ENCODE measurements at places on chromosomes 7 and 10. TPM values are rescaled to one million over a fixed set of nuclear protein-coding genes. Genes with fewer than 3 reads are reported as not detected.

GRCh38 chr7:156460858-156461627 is 179.5 kb upstream of the RNF32 start:
- no peak for DNase-seq

The AASS gene
- 2.3 TPM for total RNA-seq

- no peak for DNase-seq
Measured at GRCh38 chr7:52726986-52727385, 308.4 kb upstream of the POM121L12 start.

DNA sequence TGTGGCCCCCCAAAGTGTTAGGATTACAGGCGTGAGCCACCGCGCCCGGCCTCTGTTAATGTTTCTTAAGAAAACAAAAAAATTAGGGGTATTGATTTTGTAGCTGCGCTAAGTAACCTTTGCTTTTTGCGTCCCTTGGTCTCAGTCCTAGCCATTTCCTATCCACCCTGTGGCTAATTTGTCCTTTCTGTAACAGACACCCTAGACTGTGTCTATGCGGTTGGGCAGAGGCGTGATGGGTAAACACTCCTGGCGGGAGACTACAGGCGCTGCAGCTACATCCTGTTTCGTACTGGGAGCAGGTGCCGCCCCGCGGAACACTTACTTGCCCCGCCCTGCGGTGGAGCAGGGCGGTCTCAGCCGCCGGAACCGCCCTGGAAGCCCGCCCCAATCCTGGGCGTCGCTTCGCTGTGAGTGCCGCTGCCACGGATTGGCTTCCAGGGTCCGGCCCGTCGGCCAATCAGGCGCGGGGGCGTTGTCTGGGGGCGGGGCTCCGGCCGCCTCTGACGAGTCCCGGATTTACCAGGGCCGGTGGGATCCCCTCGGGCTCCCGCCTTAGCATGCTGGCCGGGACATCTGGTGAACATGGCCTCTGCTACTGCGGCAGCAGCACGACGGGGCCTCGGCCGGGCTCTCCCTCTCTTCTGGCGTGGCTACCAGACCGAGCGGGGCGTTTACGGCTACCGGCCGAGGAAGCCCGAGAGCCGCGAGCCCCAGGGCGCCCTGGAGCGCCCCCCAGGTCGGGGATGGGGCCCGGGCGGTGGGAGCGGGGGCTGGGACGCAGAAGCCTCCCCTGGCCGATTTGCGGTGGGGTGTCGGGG is at the start of gene DHTKD1:
Gene DHTKD1, plus strand, starts transcription at position 506 of the 821 bp plus-strand sequence. Its CDS starts 80 bp downstream, at position 586.
- peak; percentile 99 for DNase-seq

GRCh38 chr7:2760098-2760889 is 72.3 kb downstream of the AMZ1 start:
- DNase-seq, result peak; percentile 36

GRCh38 chr7:100745184-100745583 is 11.8 kb downstream of the ZAN start:
- peak; percentile 53 for DNase-seq

- DNase-seq, result no peak
Measured at GRCh38 chr10:119893074-119893473, 544 bp downstream of the SEC23IP start.

GRCh38 chr10:69088801-69089501 is 1.0 kb downstream of the SRGN start:
- DNase-seq, result peak; percentile 33

DNA sequence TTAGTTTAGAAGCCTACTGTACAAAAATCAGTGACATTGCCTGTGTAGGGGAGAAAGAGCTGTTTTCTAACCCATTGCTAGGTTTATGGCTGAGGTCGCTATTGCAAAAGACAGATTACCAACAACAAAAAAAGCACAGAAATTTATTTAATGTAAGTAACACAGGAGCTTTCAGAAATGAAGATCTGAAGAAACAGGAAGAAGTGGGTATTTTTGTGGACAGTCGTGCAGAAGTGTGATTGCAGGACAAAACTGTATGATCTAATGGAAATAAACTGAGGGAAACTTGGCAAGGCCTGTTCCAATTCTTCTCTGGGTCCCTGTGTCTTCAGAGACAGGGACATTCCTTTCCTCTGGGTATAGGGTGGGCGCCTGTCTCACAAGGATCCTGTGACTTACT is 87.4 kb downstream of the APBB1IP start:
- DNase-seq, result no peak

GRCh38 chr10:72761498-72761897 is 69.6 kb downstream of the MCU start:
- no peak for DNase-seq

The RNF32 gene
- 1.4 TPM for total RNA-seq

GRCh38 chr10:100810091-100810834 is 64.9 kb downstream of the PAX2 start:
- no peak for DNase-seq

DNA sequence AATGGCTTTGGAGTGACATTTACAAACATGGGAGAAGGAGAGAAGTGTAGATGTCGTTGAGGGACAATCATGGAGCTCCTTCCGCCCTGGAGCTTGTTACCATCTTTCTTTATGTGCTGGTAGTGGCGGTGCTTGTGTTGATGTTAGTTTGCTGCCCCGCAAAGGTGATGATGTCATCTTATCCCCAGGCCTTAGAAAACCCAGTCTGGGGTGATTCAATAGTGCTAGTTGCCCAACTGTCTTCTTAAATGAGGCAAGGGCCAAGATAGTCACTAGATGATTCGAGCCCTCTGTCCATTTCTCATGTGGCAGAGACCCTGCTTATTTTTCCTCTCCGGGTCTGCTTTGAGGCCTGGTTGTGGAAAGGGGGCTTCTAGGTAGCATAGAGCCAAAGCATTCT is 277.4 kb downstream of the CCSER2 start:
- no peak for DNase-seq

- peak; percentile 73 for DNase-seq
Measured at GRCh38 chr10:122911889-122912484, 1.6 kb downstream of the FAM24A start.

DNA sequence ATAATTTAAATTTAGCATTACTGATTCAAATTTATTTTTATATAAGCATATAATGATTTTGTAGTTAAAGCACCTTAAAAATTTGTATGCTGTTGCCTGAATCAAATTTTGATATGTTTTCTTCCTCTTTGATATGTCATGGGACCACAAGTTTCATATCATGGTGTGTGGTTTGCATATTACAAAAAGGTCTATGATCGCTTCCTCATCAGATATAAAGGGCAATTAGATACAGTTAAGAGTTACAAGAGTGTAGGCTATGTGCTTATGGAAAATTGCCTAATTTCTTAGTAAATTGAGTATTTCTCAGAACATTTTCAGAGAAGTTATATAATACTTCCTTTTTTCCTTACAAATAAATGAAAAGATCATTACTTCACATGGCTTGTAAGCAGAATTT is 22.2 kb downstream of the MRC1 start:
- DNase-seq, result no peak

DNA sequence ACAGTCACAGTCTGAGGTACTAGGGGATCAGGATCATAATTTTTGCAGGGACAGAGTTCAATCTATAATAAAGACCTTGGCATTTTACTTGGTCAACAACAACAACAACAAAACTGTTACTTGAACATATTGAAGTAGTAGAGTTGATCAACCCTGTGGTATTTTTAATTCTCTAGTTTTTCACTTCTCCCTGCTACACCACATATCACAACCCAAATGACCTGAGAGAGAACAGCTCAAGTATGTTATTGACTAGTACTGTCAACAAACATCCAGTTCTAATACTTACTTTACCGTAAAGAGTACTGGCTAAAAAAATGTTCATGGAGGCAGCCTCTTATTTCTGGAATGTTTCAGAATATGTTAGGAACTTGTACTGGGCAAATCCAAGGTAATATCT is 90.5 kb upstream of the FAM3C start:
- no peak for DNase-seq

- DNase-seq, result no peak
Measured at GRCh38 chr7:2436341-2437104, 33.1 kb downstream of the CHST12 start.

The FAM13C gene
- not detected for total RNA-seq

- DNase-seq, result no peak
Measured at GRCh38 chr10:109892117-109892516, 31.2 kb downstream of the XPNPEP1 start.

Data from activated CD4-positive, alpha-beta memory T cell treated with anti-CD3 and anti-CD28 coated beads for 36 hours (primary cell).